Activated CD4-positive, alpha-beta memory T cell treated with anti-CD3 and anti-CD28 coated beads, Interleukin-2, amount 10 ng/mL, durations not matched to agents 7 days and 5 days (primary cell): ENCODE measurements at places on chromosomes 13 and 19. TPM values are rescaled to one million over a fixed set of nuclear protein-coding genes. Genes with fewer than 3 reads are reported as not detected.

Gene GDF15
- total RNA-seq = not detected

DNA sequence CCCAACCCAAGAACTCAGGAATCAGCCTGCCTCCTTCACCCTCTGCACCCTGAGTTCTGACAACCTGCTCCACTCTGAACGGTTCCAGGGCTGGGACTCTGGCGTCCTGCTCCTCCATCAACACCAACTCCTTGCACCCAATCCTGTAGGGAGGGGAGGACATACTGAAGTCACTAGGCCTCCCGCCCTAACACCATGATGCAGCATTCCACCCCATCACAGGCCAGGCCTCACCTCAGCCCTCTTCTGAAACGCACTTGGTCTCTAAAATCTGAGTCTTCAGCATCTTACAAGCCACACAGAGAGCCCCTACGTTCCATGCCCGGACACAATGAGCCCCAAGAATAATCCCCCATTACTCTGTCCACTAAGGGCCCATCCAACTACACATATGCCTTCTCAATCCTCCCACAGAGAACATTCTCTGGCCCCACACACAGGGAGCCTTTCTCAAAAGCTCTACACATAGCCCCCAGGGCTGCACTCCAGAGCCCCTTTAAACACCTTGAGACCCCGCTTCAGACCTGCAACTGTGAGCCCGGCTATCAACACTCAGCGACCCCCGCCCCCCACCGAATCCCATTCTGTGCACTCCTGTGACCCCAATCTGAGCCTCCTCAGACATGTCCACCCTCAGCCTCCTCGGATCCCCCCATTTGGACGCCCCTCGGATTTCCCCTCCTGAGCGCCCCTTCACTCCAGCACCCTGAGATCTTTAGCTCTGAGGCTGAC, 567 bp downstream of the ALKBH6 start:
- H3K27ac ChIP-seq = peak overlapping the region; percentile 89
- peak overlapping the region; percentile 93 for H3K4me3 ChIP-seq
- peaks cover 48% of the 10 kb centered on the region for H3K4me1 ChIP-seq
- no peak for DNase-seq
- H3K27me3 ChIP-seq = no peaks in the 10 kb centered on the region

DNA sequence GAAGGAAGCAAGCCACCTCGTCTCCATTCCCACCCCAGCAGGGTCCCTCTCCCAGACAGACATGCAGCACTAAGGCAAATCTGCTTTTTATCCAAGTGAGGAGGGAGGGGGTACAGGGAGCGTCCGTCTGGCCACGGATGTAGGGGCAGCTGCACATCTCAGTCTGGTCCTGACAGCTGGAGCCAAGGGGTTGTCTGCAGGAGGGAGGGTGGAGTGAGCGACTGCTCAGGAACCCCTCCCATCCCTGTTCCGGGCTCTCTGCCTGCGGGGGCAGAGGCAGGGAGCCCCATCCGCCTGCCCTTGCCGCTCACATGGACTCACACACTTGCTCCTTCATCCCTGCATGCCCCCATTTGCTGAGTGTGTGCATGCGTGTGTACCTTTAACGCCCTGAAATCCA, 2.5 kb downstream of the TMEM190 start:
- peaks cover 20% of the 10 kb centered on the region for H3K4me1 ChIP-seq
- no peak overlapping the region for H3K27ac ChIP-seq
- peaks cover 15% of the 10 kb centered on the region for H3K36me3 ChIP-seq
- H3K27me3 ChIP-seq = no peaks in the 10 kb centered on the region
- no peak overlapping the region for H3K4me3 ChIP-seq
- DNase-seq = no peak

DNA sequence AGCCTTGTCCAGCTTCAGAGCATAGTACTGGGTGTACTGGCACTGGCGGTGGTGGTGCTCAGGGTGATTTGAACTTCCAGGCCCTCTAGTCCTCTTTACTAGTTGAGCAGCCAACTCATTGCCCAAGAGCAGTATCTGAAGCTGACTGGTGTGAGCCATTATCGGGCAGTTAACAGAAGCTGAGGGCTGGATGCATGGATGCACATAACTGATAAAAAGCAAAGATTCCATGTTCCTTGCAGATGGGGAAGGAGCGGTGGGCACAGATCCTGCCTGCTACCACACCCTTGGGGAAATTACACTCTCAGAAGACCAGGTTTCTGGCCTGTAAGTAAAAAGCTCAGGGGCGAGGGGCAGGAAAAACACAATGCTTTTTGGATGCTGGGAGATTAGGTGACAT, 499.4 kb upstream of the ARGLU1 start:
- H3K4me3 ChIP-seq = no peak overlapping the region
- no peak overlapping the region for H3K27ac ChIP-seq
- no peaks in the 10 kb centered on the region for H3K27me3 ChIP-seq
- no peak for DNase-seq
- no peaks in the 10 kb centered on the region for H3K36me3 ChIP-seq

GRCh38 chr19:40713939-40714338, 2.7 kb downstream of the COQ8B start:
- H3K27ac ChIP-seq = peak overlapping the region; percentile 71
- H3K4me1 ChIP-seq = peaks cover 57% of the 10 kb centered on the region
- peaks cover 23% of the 10 kb centered on the region for H3K36me3 ChIP-seq
- H3K4me3 ChIP-seq = peak overlapping the region; percentile 90
- no peaks in the 10 kb centered on the region for H3K27me3 ChIP-seq

GRCh38 chr19:2426611-2427428, 566 bp downstream of the TIMM13 start:
- DNase-seq = peak; percentile 49
- peaks cover 17% of the 10 kb centered on the region for H3K4me1 ChIP-seq
- peak overlapping the region; percentile 84 for H3K4me3 ChIP-seq

Gene PRSS57
- total RNA-seq = not detected
